ENCODE measurements at places on chromosomes 1 and 21. TPM values are rescaled to one million over a fixed set of nuclear protein-coding genes. Genes with fewer than 3 reads are reported as not detected.

FLVCR1 gene
- total RNA-seq = 8.2 TPM

THBS3 gene
- 26.1 TPM for total RNA-seq

LENEP gene
- total RNA-seq = 0.18 TPM

FCN3 gene
- total RNA-seq = not detected

CCDC27 gene
- not detected for total RNA-seq

CA14 gene
- not detected for total RNA-seq

FMO5 gene
- total RNA-seq = 0.71 TPM

LCE1E gene
- not detected for total RNA-seq

PCP4L1 gene
- total RNA-seq = not detected

JAK1 gene
- 142 TPM for total RNA-seq

GPR37L1 gene
- under 0.01 TPM for total RNA-seq

ADCY10 gene
- total RNA-seq = under 0.01 TPM

WNT4 gene
- 0.74 TPM for total RNA-seq

KLF17 gene
- 0.09 TPM for total RNA-seq

GPATCH3 gene
- 10.1 TPM for total RNA-seq

OR2T11 gene
- total RNA-seq = not detected

SHE gene
- under 0.01 TPM for total RNA-seq

ASCL5 gene
- total RNA-seq = not detected

FNDC10 gene
- total RNA-seq = 0.92 TPM

SLC35D1 gene
- 18.1 TPM for total RNA-seq

PLEKHA6 gene
- 1.5 TPM for total RNA-seq

RAP1GAP gene
- total RNA-seq = 0.18 TPM

RIPPLY3 gene
- total RNA-seq = not detected

SLAMF9 gene
- 0.46 TPM for total RNA-seq

TNFAIP8L2 gene
- not detected for total RNA-seq

DIO1 gene
- not detected for total RNA-seq

KRTAP13-2 gene
- not detected for total RNA-seq
